ENCODE measurements at places on chromosomes 2 and 18. TPM values are rescaled to one million over a fixed set of nuclear protein-coding genes. Genes with fewer than 3 reads are reported as not detected.

Gene PTRHD1
- 26.9 TPM for total RNA-seq

- no peak for DNase-seq
These were observed 7.9 kb downstream of the NEUROD1 start for GRCh38 chr2:181672255-181673008.

DNA sequence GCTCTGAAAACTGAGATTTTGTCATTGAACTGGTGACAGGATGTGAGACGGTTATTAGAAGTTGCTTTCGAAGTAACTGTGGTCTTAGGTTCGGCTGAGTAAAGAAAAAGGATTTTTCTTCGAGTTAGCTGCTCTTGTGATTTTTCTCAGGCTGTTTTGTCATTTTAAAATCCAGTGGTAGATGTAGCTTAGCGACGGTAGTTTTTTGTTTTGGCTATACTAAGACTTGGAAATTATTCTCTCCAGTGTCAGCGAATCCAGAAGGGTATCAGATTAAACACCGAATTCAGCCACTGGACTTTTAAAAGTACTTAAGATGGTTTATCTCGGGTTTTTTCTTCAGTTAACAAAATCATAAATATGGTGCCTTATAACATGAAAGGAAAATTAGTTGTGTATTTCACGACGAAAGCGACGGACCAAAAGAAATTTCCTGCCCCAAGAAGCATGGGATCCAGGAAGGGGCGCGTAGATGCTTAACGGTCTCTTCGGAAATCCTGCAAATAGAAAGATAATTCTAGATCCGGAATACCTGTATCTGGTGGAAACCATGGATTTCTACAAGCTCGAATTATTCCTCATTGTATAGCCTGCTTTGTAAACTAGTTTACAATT, 1.2 kb downstream of the SFT2D3 start:
- no peak for DNase-seq

GRCh38 chr2:160331258-160332025, 131.4 kb upstream of the ITGB6 start:
- no peak for DNase-seq

DNA sequence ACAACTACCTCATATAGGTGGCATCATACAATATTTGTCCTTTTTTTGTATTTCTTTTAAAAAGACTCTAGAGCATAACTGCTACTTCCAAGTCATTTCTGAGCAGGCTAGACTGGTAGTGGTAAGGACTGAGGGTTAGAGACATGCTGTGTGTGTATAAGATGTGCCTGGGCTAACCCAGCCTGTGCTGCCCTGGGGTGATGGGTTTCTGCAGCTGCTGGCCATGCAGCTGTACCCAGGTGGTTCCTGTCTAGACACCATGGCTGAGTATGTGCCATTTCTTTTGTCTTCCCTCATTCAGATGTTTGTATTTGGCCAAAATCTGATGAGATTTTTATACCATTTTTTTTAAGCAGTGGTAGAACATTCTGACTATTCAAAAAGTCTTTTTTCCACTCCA, 40.0 kb downstream of the MERTK start:
- no peak for DNase-seq

DNA sequence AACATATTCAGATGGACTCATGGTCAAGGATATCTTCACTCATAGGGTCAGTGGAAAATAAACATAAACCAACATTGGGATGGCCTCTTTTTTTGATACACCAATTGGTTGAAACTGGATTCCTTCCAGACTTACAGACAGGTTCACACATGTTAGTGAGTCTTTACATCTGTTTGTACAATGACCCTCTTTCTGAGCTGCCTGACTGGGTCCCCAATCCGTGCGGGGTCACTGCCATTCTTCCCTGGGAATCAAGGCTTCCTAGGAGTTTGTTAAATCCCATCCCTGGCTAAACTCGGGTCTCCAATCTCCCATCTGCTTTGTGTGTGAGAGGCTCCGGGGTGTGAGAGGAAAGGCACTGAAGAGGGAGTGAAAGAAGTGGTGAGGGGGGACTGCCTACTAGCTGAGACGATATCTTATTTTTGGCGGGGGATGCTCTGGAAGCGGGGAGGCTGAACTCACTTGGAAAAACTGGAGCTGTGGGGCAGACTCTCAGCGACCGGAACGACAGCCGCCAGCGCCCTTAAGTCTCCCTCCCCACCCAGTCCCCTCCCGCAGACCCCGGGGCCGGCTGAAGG, 487 bp downstream of the STARD6 start:
- no peak for DNase-seq
